ENCODE measurements at places on chromosomes 5 and 9.

GRCh38 chr5:80216753-80217596 is 38.9 kb downstream of the SERINC5 start:
- no peak for DNase-seq

DNA sequence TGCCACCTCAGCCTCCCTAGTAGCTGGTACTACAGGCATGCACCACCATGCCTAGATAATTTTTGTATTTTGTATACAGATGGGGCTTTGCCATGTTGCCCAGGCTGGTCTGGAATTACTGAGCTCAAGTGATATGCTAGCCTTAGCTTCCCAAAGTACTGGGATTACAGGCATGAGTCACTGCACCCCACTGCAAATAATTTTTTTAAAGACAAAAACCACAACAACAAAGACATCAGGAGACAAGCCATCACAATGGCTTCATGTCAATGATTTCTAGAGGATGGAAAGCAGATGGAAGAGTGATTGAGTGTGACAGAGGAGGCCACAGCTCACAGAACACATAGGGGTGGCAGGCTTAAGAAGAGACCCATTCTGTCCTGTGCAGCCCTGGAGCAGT is 97.9 kb upstream of the PCSK1 start:
- no peak for DNase-seq

DNA sequence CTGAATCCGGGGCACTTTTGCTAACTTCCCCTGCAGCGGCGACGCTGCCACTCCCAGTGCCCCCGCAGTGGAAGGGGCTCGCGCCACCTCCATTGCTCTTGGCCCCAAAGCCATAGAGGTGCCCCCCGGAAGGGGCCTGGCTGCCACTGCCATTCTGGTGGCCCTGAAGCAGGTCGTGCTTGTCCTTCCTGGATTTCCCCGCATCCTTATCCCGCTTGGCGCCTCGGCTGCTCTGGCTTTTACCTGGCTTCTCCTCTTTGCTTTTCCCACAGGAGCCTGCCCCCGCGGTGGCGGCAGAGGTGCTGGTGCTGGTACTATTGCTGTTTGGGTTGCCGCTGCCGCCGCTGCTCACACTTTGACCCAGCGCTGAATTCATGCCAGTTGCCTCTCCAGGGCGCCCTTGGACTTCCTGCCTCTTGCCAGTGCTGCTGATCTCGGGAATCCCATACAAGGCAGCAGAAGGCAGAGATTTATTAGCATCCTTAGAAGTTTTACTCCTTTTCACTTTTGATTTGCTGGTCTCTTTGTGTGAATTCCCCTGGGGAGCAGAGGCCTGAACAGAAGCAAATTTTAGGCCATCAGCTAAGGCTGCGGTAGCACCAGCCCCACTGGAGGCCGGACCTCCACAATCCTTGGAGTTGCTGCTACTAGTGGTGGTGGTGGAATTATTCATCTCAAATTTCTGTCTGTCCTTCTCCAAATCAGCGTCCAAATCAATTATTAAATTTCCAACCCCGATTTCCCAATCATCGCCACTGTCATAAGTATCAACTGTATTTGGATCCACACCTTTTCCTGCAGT is 2.1 kb downstream of the ZNF608 start:
- DNase-seq = peak; percentile 52

GRCh38 chr5:83387041-83387440 is 84.5 kb upstream of the VCAN start:
- DNase-seq = peak; percentile 53

DNA sequence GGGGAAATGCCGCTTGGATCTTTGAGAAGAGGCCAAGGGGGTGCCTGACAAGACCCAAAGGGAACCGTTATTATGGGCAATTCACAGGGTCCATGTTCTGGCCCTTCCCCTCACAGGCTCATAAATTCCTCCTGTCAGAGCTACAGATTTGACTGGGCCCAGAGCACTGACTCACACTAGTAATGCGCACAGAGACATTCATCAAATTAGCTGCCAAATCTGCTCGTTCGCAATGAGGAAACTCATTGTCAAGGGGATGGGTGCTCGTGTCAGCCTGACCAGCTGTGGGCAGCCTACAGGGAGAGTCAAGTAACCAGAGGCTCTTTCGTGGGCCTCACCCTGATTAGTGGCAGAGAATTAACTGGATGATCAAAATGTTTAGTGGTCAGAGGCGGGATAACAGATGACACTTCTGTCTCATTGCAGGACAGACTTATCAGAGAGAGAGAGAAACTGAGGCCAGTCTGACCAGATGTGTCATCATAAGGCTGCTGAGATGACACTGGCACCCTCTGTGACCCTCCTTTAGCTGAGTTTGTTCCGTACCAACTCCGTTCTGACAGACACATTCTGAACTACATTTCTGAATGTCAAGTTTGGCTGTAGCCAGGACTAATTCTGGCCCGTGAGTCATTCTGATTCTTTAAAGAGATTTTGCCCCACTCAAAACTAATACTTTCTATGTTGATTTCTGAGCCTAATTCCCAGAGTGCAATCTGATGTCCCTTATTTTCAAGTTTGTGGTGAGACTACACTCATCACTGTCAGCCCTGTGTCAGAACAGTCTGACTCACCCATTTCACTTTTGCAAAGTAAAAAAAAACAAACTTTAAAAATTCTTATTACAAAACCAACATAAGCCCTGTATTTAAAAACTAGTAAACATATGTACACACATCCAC is 377.1 kb downstream of the ACTL7B start:
- peak; percentile 91 for DNase-seq

GRCh38 chr9:14326264-14326826 is 12.4 kb upstream of the NFIB start:
- DNase-seq = peak; percentile 57

- peak; percentile 62 for DNase-seq
These were observed 74.7 kb downstream of the FGF1 start for GRCh38 chr5:142611154-142611553.

DNA sequence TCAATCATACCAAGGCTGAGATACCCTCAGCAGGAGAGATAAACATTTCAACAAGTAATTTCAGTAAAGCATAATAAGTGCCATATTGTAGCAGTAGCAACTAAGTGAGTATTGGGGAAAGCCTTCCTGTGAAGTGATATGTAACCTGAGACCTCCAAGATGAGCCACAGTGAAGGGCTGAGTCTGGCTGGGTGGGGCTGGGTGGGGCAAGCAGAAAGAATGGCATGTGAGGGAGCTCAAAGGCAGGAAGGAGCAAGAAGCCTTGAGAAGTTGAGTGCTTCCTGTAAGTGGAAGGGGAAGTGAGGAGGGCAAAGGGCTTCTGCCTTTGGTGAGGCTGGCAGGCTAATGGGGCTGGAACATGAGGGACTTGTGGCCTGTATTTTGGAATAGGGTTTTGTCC is 19.7 kb upstream of the ASTN2 start:
- DNase-seq = no peak

- DNase-seq = peak; percentile 62
These were observed at the start of gene GNG10 for GRCh38 chr9:111661150-111661801. GNG10 (plus strand) TSS chr9:111661605; CDS start chr9:111661635, 30 bp downstream.

DNA sequence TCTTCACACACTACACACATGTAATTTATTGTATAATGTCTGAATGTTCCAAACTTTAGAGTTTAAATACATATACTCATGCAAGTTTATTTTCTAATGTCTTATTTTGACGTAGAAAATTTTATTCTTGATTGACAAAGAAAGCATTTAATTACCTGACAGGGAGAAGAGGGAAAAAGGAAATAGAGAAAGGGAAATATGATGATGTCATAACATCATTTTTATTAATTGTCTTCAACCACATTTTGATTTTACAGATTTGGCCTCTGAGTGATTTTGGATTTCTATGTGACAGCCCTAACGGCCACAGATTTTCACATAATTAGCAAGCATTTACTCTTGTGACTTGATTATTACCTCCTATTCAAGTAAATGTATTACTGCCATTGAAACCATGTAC is 106.1 kb upstream of the FSTL4 start:
- DNase-seq = no peak

DNA sequence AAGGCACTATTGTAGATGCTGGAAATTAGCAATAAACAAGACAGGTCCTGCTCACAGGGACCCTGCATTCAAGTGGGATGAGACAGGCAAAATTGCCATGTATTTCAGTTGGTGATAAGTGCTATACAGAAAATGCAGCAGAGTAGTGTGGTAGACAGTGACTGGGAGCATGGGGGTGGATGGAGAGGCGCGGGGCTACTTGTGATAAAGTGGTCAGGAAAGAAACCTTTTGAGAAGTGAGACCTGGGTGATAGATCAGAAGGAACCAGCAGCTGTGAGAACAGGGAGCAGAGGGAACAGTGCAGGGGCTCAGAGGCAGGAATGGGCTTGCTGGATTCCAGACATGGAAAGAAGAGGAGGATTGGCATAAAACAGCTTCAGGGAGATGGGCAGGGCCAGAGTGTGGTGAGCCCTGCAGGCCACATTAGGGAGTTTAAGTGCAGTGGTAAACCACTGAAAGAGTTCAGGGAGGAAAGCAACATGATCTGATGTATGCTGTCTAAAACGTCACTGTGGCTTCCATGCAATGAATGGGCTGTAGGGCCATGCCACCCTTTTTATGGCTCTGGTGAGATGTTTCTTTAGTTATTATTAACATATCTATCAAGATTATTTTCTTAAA is 7.3 kb downstream of the CRHBP start:
- DNase-seq = peak; percentile 51

DNA sequence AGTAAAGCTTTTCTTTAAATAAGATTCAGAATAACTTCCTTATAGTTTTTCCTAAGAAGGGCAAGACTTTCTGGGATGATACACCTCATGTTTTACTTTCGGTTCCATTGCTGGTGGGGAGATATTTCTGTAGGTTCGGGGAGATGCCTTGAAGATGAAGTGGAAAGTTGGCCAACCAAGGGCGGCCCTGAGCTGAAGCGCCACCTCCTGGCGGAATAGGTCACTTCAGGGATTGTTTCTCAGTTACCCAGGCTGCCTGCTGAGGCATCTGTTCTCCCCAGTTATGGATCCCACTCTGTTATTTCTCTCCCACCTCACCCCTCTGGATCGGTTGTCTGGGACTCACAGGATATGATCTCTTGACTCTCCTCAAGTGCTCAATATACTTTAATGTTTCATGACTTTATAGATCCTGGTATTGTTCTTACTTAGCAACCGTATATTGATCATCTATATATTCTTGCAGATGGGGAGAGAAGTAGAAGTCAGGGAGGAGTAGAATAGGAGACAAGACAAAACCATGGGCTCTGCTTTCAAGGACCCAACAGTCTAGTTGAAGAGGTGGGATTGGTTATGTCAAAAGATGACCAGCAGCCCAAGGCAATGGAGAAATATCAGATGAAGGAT is 23.4 kb downstream of the MEGF10 start:
- peak; percentile 61 for DNase-seq

DNA sequence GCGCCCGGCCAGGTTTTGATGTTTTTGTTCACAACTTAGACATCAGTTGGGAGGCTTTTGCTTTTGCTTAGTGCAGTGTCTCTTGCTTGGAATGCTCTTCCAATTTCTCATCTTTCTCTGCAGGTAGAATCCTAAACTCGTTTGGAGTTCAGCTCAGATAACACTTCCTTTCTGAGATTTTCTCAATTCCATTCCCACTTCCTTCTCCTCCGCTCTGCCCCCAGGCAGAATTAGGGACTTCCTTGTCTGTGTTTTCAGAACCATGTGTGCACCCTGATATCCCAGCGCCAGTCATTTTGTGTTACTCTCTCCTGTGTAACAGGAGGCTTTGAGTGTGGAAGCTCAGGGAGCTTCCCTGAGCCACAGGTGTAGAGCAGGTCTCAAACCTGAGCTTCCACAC is 171.0 kb downstream of the INSYN2B start:
- DNase-seq = no peak

DNA sequence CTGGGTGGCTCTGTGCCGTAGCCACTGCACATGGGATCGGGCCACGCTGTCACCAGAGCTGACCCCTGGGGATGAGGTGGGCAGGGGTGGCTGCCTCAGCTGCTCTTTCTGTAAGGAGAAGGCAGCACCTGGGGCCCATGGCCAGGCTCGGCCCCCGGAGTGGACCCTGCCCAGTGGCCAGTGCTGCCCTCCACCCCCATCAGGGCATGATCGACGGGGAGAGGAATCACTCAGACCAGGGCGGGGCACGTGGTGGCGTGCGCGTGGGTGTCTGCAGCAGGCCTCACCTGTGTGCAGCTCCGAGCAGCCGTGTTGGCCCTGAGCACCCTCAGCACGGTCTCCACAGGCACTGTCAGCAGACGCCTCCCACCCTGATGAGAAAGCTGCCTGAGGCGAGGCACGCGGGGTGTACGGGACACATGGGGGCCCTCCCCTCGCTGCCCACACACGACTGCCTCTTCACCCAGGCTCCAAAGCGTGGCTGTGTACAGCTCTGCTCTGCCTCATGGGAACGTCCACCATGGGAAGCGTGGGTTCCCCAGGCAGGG is 8.6 kb upstream of the CARD9 start:
- DNase-seq = no peak

DNA sequence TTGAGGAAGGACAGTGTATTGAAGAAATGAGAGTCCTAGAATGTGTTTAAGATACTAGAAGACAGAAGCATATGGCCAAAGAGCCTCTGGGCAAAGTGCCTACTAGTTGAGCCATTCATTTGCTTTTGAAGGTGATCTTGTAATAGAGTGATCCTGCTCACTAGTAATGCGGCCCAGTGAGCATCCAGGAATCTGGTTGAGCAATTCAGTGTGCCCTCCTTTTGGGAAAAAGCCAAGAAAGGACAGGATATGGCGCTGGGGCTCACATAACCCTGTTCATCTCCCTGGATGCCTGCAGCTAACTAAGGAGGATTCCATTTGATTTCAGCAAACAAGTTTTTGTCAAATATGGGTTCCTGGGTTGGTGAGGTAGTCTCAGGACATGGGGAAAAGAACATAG is 16.3 kb downstream of the ADAM19 start:
- peak; percentile 54 for DNase-seq

DNA sequence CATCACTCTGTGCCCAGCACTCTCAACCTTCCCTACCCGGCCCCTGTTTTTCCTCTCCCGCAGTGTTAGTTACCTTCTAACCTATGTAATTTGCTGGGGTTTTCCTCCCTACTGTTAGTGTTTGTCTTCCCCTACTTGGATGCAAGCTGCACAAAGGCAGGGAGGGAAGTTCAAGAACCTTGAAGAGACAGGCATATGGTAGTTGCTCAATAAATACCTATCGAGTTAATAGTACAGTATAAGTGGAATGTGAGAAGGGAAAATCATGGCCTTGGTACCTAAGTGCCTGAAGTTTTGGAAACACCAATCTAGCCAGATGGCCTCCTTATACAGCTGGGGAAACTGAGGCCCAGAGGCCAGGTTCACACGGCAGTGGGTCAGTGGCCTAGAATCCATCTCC is 24.2 kb downstream of the PDGFRB start:
- DNase-seq = no peak

DNA sequence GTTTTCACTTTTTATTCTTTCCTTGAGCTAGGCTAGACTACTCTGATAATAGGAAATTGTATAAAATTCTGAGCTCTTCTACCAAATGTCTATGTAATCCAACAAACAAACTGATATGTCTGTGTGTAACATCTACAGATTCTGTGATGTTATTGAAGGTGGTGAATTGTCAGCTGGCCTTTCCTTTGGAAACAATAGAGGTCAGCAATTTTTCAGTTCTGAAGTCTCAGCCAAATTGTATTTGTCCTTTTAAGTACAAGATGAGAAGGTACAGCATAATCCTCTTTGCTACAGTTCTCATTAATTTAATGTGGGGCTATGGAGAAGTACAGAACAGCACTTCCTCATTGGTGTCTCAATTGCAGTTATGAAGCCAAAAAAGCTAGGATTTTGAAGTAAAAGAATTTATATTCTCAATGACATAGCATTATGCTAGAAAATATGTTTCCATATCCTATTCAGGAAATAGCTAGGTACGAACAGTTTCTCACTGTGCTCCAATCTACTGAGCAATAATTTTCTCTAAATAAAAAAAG is 198.0 kb downstream of the HINT1 start:
- DNase-seq = no peak
